SHP77 treated with DMSO at 0.1 percent for 48 hours (cell line): ENCODE measurements at places on chromosomes 2 and 18.

- no peak for DNase-seq
Measured at GRCh38 chr2:29050591-29050990, 23.7 kb downstream of the PCARE start.

- no peak for DNase-seq
Measured at GRCh38 chr2:200732866-200733265, 78.8 kb upstream of the BZW1 start.

- DNase-seq, result no peak
Measured at GRCh38 chr2:111667542-111668273, 216.3 kb downstream of the ANAPC1 start.

DNA sequence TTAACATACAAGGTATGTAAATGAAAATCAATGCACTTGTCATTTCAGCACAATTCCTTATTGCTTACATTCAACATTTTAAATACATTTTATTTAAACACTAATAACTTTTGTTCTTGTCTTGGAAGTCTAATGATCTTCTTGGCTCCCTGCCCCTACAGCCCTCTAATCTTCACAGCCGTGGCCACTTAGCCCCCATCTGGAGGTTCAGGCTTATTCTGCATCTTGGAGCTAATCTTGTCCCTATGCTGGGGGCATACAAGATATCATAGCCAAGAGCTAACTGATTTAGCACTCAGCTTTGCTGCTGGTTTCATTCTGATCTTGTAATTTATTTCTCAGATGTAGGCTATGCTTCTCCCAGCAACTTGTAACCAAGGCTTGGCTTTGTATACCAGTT is 140.8 kb downstream of the TMEFF2 start:
- DNase-seq, result no peak

- no peak for DNase-seq
Measured at GRCh38 chr2:221371347-221371746, 200.8 kb downstream of the EPHA4 start.

- DNase-seq, result no peak
Measured at GRCh38 chr2:47339745-47340541, 63.0 kb upstream of the MSH2 start.

DNA sequence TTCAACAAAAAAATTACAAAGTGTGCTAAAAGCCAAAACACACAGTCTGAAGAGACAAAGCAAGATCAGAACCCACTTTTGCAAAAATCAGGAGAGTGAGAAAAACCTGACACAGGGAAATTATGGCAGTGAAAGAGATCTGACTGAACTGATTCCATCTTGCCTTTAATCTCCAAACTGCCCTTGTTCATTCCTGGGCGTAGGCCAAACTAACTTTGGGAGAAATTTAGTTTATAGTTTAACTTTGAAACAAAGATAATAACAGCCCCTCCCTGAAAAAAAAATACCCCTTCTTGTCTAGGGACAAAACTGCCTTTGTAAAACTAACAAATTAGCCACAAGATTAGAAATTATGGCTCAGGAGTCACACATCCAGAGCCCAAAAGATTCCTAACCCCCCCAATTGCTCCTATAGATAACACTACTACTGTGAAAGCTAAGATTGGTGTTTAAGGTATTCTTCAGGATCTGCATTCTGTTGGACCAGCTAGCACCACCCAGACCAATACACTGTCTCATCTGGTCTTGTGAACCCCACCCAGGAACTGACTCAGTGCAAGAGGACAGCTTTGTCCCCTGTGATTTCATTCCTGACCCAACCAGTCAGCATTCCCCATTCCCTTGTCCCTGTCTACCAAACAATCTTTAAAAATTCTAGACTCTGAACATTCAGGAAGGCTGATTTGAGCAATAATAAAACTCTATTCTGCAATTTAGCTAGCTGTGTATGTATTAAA is 226.1 kb upstream of the SH3BP4 start:
- DNase-seq, result no peak

- no peak for DNase-seq
Measured at GRCh38 chr18:69705987-69706386, 241.7 kb downstream of the CD226 start.

GRCh38 chr18:54357082-54357659 is 487 bp downstream of the STARD6 start:
- no peak for DNase-seq

DNA sequence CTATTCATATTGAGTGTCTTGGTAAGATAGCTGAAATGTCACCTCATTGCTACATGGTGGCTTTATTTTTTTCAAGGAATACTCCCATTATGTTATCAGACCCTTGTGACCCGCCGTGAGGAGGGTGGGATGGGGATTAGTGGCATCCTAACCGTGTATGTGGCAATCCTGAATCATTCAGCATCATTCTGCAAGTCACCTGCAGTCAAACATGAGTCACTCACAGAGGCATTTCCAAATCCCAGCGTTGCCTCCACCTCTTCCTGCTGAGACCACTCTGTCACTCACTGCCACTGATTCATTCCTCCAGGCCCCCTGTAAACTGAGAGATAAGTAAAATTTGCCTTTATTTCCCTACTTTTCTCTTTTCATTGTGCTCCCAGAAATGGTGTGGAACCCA is 307.4 kb upstream of the KLHL29 start:
- no peak for DNase-seq

DNA sequence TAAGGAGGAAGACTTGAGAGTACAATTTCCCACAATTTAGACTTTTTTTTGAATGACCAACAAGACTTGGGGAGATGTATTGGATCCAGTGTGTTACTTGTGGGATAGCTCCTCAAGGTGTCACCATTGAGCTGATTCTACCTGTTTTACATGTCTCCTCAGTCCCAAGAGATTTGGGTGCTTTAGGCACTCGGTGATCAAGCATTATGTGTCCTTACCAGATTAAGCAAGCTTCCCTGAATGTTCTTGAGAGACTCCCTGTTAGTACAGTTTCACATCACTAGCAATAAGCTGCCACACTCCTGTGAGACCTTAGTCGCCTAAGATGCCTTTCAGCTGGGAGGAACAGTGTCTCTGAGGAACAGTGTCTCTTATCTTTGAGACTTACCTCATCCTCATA is 384.3 kb upstream of the SYT4 start:
- DNase-seq, result no peak

DNA sequence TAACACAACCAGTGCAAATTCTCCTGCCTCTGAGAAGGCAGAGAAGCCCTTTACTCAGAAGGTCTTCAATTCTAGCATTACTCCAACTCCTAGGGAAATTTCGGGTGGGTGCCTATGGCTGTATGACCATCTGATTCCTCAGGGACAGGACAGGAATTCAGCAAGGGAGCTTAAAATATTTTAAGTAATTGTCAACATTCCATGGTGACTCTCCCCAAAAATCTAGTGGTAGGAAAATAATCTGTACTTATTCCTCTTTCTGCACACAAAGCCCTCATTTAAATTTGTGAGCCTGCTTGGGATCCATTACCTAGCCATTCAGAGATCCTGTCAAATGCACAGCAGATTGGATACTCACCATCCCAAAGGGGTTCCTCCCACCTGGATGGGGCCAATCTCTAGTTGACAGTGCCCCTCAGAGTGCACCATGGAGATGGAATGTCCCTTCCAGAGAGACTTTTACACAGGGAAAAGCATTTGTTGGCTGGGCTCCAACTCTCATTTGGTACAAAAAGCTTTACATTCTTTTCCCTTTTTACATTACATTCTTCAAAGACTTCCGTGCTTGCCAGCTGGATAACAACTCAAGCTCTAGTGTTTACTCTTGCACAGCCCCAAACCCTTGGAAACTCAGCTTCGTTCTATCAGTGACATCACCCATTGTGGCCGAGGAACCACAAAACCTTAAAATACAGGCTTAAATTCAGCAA is 3.1 kb upstream of the TMEM150A start:
- DNase-seq, result no peak

DNA sequence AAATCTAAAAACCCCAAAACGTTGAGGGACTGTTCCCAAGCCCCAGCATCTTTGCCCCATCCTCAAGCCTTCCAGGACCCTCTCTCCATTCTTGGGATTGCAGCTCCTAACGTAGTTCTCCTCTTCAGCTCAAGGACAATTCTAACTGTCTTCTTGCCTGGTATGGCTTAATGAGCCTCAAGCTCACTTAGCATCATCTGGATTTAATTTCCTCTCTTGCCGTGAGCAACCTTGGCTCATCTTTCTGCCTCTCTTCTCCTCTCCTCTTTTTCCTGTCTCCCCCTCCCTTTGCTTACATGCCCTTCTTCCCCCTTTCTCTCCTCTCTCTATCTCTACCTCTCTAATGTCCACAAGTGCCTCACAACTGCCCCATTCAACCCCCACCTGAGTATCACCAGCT is 44.2 kb downstream of the TACR1 start:
- no peak for DNase-seq

- no peak for DNase-seq
Measured at GRCh38 chr18:52377094-52377493, 37.1 kb downstream of the DCC start.

DNA sequence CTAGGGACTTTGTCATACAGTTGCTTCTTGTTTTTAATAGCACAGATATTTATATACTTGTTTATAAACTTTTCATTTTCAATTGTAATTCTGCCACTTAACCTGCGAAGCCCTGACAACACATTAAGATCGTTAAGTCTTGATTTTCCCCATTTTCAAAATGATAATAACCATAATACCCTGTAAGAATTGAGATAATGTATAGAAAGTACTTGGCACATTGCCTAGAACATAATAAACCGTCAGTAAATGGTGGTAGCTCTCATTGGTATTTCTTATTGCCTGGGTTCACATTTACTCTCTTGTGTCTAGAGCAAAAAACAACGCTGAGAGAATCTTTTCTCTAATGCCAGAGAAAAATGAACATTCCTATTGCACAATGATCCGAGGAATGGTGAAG is 18.6 kb downstream of the PTCD3 start:
- no peak for DNase-seq

- DNase-seq, result no peak
Measured at GRCh38 chr2:143431316-143431715, 302.1 kb downstream of the ARHGAP15 start.

GRCh38 chr2:96427917-96428316 is 77.2 kb downstream of the NEURL3 start:
- no peak for DNase-seq

DNA sequence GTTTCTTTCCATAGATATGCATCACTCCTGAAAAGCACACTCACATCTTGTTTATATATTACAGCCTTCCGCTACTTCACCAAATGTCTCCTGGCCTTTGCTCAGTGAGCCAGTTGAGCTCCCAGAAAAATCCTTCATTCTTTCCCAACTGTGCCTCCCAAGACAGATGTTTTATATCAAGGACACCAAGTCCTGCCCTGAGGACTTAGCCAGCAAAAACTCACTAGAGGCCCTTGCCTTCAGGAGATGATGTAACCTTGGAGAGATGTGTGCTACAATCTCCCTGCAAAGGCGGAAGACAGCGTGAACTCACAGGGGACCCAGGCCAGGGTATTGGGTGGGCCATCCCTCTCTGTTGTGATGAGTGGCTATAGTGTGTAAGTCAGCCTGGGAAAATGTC is 86.1 kb upstream of the CTAGE1 start:
- no peak for DNase-seq

- no peak for DNase-seq
Measured at GRCh38 chr2:68901199-68901514, 30.0 kb upstream of the BMP10 start.

GRCh38 chr2:223797037-223797436 is 40.3 kb downstream of the AP1S3 start:
- DNase-seq, result no peak

GRCh38 chr2:235538144-235538639 is 44.3 kb downstream of the AGAP1 start:
- no peak for DNase-seq

GRCh38 chr18:49717617-49718016 is 95.7 kb downstream of the ACAA2 start:
- no peak for DNase-seq

DNA sequence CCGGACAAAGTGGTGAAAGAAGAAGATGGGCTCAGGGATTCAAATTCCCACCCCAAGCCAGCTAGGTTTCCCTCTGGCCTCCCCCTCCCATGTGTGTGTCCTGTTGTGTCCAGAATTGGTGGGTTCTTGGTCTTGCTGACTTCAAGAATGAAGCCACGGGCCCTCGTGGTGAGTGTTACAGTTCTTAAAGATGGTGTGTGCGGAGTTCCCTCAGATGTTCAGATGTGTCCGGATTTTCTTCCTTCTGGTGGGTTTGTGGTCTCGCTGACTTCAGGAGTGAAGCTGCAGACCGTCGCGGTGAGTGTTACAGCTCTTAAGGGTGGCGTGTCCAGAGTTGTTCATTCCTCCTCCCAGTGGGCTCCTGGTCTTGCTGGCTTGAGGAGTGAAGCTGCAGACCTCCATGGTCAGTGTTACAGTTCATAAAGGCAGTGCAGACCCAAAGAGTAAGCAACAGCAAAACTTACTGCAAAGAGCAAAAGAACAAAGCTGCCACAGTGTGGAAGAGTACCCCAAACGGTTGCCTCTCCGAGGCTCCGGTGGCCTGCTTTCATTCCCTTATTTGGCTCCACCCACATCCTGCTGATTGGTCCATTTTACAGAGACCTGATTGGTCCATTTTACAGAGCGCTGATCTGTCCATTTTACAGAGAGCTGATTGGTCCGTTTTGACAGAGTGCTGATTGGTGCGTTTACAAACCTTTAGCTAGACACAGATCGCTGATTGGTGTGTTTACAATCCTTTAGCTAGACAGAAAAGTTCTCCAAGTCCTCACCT is 37.7 kb upstream of the KLF11 start:
- no peak for DNase-seq

- DNase-seq, result no peak
Measured at GRCh38 chr18:32835951-32836350, 63.1 kb upstream of the KLHL14 start.

- no peak for DNase-seq
Measured at GRCh38 chr2:239181903-239182581, 218.8 kb downstream of the HDAC4 start.

DNA sequence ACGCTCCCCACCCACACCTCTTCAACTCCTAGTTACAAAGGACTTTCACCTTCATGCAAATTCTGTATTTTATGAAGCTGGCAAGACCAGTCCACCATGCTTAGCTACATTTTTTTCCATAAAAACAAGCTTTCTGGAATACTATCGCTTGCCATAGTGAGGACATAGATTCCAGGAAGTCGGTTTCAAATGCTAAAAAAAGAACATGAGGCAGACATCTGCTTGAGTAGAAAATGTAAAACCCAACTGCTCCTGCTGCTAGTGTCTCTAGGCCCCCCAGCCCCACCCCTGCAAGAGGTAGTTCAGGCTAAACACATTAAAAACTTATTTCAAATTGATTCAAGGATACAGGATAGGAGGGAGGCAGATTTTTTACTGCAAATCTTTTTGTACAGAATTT is 148.9 kb downstream of the SMAD2 start:
- no peak for DNase-seq

GRCh38 chr2:32758232-32758631 is 130.4 kb downstream of the TTC27 start:
- DNase-seq, result no peak

- no peak for DNase-seq
Measured at GRCh38 chr2:62743506-62743905, 38.0 kb downstream of the EHBP1 start.

- no peak for DNase-seq
Measured at GRCh38 chr18:63395503-63395902, 26.8 kb downstream of the VPS4B start.

DNA sequence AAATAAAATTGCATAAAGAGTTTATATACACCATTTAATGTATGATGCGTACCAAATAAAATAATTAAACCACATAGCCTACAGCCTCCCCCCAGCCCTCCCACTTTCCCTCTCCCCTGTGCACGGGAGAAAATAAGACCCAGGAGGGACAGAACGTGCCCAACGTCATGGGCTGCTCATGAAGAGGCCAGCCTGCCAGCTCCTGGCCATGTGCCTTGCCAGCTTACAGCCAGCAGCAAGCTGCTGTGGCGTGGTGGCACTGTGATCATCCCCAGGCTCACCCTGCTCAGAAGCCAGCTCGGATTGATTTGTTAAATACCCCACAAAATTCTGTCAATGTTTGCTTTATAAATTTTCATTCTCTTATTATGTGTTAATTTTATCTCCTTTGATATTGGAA is 7.6 kb downstream of the GPR148 start:
- no peak for DNase-seq
